ENCODE measurements at places on chromosomes 1 and 21.

GRCh38 chr1:212743901-212744475 lies 44.3 kb upstream of the BATF3 start:
- DNase-seq: no peak

DNA sequence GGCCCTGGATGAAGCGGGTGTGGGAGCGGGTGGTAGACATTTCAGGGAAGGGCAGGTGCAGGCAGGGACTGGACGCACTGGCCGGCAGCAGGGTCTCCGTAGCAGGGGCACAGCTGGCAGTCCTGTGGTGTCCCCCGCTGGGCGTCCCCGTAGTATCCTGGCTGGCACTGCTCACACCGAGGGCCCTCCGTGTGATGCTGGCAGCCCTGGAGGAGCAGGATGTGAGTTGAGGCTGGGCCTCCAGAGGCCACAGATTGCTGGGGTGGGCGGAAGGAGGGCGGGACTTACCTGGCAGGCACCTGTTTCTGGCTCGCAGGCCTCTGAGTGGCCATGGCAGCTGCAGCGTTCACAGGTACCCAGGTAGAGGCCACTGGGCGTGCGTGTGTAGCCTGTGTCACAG lies 62.3 kb downstream of the LDLRAD2 start:
- DNase-seq: no peak

DNA sequence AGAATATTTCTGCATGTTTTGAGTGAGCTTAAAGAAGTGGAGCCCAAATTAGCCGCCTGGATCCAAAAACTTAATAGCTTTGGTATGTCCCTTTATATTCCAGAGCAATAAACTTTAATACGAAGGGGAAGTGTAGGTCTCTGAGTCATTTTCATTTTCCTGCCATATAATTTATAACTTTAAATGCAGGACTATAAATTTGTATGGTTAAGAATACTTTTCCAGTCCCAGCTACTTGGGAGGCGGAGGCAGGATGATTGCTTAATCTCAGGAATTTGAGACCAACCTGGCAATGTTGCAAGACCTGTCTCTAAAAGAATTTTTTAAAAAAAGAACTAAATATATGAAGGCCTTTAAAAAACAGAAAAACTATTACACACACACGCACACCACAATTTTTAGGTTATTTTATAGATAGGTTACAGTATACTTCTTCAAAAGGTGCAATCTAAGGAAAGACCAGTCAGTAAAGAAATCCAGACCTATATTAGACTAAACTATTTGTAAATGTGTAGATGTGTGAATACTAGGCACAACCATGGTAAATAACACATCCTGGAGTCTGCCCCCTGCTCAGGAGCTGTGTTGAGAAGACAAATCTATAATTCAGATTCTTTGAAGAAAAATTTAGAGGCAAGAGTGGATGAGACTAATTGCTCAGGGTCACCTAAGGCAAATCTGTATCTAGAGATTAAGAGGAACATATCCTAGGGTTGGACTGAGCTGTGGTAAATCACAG lies 80.3 kb downstream of the TTC3 start:
- DNase-seq: no peak

- no peak for DNase-seq
Observed at GRCh38 chr1:81920886-81921285, 120.2 kb downstream of the ADGRL2 start.

- no peak for DNase-seq
Observed at GRCh38 chr1:50426702-50427085, 3.5 kb upstream of the DMRTA2 start.

- DNase-seq: no peak
Observed at GRCh38 chr1:205701420-205701819, 21.1 kb upstream of the SLC45A3 start.

- no peak for DNase-seq
Observed at GRCh38 chr1:168297019-168297730, 16.5 kb downstream of the TBX19 start.

GRCh38 chr1:25020851-25021590 lies 90.9 kb upstream of the RUNX3 start:
- no peak for DNase-seq

GRCh38 chr1:110765640-110766335 lies 91.0 kb upstream of the KCNA3 start:
- peak; percentile 53 for DNase-seq
